ENCODE measurements at places on chromosomes 12 and 14. TPM values are rescaled to one million over a fixed set of nuclear protein-coding genes. Genes with fewer than 3 reads are reported as not detected.

DNA sequence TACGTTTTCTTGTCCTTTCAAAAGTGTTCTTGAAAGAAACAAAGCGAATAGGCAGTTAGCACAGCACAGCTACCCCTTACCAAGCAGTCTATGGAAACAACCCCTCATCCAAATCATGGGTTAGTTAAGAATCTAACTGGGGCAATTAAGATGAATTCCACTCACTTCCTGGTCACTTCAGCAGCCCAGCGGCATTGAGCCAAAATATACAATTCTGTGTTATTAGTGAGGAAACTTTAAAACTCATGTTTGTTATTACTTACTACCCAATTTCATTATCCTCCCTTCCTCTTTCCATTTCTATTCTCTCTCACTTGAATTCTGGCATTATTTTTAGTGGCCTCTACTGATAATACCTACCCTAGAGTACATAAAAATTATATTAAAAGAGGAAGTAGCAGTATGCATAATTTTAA, 121.4 kb downstream of the PPHLN1 start:
- no peak for DNase-seq

The CCDC177 gene
- 0.05 TPM for total RNA-seq

DNA sequence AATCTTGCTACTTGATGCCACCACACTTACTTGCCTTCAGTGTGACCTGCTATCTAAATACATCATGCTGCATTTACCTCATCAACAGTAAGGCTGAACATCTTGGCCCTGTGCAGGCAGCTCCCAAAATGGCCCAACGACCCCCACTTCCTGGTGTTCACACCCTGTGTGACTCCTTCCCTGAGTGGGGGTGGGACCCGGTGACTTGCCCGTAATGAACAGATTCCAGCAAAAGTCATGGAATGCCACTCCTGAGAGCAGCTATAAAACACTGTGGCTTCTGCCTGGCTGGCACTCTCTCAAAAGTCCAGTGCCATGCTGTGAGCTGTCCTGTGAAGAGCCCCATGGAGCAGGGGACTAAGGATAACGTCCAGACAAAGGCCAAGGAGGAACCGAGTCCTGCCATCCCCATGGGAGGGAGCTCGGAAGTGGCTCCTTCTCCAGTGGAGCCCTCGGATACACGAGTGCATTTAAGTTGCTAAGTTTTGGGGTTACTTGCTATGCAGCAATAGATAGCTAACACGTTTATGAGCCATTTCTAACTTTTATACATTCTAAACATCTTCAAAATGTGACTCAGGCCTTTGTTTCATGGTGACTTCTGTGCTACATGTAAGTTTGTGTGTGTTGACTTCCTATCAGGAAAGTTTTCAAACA, 33.0 kb downstream of the P2RX2 start:
- no peak for DNase-seq

The GLIPR1L2 gene
- 2.4 TPM for total RNA-seq

The WSCD2 gene
- 6.5 TPM for total RNA-seq

DNA sequence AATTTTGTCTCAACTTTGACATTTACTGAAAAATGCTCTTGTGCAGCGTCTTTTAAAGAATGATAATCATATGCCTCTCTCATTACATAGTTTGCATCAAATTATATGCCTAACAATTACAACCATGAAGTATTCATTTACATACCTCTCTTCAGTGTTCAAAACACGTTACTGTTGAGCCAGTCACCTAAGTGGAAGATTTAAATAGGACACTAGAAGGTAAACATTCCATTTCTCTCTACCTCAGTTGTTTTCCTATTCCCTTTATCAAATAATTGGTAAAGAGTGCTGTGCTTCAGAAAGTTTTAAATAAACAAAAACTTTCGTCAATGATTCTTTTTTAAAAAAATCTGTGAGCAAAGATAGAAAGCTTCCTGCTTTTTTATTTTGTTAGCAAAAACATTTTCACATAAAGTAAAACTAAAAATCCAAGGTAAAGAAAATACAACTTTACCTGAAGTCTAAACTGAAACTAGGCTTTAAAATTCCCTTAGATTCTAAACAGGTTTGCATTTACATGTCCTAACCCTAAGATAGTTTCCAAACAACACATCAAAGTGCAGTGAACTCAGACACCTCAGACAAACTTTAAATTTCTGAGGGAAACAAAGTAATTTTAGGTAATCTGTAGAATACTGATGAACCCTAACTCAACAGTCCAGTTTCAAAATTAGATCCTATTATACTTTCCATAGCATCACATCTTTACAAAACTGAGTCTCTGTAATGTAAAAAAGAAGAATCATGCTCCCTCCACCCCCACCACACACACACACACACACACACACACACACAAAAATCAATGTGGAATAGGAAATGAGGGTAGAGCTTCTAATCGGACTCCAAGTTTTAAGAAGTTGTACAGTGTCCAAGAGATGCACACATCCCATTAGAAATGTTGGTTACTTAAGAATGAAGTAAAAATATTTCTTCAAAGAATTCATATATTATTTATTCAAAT, 46.2 kb downstream of the PAWR start:
- DNase-seq: no peak

DNA sequence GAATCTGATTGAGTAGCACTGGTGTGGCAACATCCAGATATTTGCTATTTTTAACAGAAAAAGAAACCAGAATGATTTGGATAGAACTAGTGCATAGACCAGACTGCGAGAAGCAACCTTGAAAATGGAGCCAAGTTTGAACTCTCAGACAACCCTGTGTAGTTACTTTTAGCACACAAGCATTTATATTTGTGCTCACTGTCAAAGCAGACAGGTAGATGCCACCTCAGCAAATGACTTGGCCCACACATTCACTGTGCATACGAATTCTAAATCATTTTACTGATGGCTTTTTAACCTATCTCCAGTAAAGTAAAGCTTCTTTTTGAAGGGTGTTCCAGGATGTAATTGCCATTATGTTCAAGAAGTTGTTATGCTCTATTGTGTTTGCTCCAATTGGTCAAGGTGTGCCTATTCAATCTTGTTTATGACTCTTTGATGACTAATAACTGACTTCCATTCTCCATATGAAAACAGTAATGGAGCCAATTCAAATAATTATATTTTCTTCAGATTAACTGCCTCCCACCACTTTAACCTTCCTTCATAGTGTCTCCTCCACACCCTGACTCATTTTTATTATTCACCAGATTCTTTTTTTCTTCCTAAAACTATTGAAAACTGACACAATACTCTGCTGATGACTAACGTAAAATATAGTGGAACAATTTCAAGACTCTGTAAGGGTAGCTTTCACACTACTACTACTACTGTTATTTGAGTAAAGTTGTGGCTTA, 138.5 kb downstream of the CCER1 start:
- DNase-seq: no peak

The LTBP2 gene
- 26.7 TPM for total RNA-seq

GRCh38 chr12:78240827-78241226, 410.1 kb downstream of the NAV3 start:
- no peak for DNase-seq

The AQP2 gene
- total RNA-seq: not detected

DNA sequence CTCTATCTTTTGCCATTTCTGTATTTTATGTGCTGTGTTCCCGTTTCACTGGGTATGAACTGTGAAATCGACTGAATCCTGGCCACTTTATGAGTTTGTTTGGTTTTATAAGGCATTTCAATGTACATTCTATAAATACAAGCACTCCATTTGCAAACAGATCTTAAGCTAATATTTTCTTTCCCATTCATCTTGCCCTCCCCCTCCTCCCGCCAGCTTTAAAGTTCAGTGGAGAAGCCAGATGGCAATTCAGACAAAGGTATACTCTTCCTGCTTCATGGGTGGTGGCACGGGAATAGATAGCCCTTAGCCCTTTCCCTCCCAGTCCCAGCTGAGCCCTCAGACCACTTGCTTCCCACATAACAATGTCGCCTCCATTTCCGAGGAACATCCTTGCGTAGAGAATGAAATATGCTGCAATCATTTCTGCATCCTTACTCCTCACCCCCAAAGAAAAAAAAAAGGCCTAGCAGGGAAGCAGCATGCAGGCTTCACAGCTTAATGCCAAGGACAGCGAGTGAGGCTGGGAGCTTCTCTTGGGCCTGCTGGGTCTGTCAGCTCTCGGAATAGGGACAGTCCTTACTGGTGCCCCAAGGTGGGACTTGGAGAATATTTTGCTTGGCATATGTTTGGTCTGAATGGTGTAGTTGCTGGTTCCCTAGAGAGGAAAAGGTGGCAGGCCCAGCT, 52.8 kb upstream of the SRSF5 start:
- no peak for DNase-seq

DNA sequence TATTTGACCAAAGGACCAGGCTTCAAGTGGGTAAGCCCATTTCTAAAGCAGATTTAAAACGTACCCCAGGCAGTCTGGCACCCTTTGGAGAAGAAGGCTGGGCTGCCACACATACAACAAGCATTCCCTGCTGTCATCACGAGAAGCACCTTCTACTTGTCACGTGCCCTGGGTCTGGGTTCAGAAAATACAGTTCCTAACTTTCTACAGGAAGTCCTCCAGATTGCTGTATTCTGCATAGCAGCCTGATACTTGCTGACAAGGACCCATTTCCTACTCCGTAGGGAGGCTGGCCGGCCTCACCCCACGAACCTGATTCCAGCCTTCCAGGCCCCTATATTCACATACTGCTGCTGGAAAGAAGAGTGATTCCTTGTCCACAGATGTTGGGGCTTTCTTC, 7.4 kb downstream of the CLMN start:
- no peak for DNase-seq

DNA sequence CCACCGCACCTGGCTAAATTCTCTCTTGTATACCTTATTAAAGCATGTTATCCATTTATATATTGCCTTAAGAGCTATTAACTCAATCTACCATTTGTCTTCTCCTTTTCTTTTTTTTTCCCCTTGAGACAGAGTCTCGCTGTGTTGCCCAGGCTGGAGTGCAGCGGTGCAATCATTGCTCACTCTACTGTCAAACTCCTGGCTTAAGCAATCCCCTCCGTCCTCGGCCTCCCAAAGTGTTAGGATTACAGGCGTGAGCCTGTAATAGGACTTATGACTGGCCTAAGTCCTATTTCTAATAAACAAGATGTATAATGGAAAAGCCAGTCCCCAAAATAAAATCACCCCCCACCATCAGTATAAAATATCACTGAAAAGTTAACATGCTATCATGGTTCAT, 14.4 kb downstream of the SNX6 start:
- DNase-seq: no peak

The KRT82 gene
- total RNA-seq: not detected

The MMP19 gene
- 4.3 TPM for total RNA-seq

The KRT3 gene
- total RNA-seq: not detected

- no peak for DNase-seq
Observed at GRCh38 chr14:95039993-95040348, 117.4 kb downstream of the DICER1 start.

GRCh38 chr14:26870722-26871617, 273.1 kb upstream of the NOVA1 start:
- DNase-seq: no peak

The GPHB5 gene
- total RNA-seq: not detected

The TTC6 gene
- total RNA-seq: 7.1 TPM

The CCDC196 gene
- total RNA-seq: not detected

The TAC3 gene
- total RNA-seq: 21.2 TPM

GRCh38 chr12:89346741-89347324, 5.5 kb downstream of the DUSP6 start:
- no peak for DNase-seq

DNA sequence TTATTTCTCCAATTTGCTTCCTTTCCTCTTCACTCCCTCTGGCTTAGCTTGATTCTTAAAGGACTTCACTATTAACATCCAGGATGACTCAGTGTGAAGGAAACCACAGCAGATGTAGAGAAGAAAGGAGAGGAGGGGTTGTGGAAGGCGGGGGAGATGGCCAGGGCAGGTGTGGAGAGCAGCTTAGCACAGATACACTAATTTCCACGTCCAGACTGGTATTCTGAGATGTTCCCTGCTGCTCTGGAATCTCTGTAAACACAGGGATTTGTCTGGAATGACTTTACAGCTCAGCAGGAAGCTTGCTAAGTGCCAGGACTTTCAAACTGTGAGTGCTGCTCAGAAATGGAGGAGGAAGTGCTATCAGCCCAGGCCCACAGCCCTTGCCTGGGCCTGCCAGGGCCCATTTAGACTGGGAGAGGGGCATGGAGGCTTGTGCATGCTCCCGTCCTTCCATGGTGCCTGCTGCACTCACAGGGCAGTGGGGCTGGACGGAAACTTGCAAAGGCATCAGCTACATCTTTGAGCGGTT, 202.5 kb upstream of the DDHD1 start:
- DNase-seq: no peak

DNA sequence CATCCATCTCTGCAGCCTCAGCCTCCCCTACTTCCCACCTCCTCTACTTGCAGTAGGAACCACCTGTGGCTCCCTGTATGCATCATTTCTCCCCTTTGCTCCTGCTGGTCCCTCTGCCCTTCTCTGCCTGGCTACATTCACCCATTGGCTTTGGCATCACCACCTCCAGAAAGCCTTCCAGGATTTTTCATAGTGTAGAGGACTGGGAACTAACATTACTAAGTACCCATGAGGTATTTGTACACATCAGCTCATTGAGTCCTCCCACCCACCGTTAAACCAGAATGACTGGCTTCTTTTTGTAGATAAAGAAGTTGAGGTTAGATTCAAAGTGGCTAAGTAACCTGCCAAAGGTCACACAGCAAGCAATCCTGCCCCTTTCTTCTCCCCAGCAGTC, 17.1 kb downstream of the SYNE3 start:
- DNase-seq: no peak

DNA sequence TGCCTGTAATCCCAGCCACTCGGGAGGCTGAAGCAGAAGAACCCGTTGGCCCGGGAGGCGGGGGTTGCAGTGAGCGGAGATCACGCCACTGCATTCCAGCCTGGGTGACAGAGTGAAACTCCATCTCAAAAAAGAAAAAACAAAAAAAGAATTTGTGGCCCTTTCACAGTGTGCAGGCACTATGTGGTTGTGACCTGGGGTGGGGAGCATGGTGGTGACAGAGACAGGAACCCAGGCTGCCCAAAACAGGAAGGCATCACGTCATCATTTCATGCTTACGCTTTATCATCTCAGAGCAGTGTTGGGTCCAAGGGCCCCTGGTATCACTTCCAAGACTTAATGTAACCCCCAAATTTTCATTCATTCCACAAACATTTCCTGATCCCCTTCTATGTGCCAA, 175.7 kb upstream of the GSC start:
- no peak for DNase-seq

DNA sequence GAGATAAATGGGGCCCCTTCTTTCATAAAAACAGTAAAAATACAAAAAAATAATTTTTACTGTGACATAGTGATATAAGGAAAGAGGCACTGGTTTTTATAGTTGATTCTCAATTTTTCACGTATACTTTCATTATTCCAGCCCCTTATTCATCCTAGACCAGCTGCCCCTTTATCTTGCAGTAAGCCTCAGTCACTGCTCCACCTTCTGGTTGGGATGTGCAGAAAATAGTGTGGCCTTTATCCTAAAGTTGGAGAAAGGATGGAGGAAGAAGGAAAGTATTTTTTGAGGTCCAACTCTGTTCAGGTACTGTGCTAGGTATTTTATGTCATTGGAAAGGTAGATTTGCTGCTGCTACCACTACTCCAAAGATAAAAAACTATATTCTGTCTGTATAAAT, 172.7 kb downstream of the ANO6 start:
- DNase-seq: no peak
